Amniotic epithelial cell (primary cell): ENCODE measurements at places on chromosomes 2 and 18.

DNA sequence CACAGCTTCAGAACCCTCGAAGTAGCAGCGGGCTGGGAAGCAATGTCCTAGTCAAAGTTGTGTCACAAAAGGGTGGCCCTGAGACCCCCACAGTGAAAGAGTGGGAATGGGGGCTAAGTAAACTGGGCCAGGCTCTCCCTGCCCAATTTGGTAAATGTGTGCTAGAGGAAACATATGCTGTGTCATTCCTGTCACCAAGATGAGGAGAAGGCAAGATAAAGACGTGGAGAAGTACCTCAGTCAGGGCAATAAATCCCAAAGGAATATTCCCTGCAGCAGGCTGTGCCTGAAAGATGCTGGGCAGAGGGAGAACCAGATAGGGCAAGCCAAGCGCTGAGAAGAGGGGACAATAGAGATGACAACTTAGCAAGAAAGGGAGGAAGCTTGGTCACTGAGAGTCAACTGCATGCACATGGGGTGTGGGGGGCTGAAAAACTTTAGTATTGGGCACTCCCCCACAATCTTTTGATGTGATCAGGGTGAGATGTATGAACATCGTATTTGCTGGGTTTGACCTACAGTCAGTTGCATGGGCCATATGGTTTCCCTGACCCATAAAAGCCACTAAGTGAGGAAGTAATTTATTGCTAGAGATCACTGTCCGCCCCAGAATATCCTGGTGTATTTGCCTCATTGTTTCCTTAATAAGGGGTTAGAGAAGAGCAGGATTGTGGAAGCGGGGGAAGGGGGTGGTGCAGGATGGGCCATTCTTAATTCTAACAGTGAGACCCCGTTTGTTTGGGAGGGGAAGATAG, 49.9 kb upstream of the CXCR4 start:
- no peak for DNase-seq

GRCh38 chr2:104177179-104177578, 676.7 kb upstream of the POU3F3 start:
- DNase-seq: no peak

DNA sequence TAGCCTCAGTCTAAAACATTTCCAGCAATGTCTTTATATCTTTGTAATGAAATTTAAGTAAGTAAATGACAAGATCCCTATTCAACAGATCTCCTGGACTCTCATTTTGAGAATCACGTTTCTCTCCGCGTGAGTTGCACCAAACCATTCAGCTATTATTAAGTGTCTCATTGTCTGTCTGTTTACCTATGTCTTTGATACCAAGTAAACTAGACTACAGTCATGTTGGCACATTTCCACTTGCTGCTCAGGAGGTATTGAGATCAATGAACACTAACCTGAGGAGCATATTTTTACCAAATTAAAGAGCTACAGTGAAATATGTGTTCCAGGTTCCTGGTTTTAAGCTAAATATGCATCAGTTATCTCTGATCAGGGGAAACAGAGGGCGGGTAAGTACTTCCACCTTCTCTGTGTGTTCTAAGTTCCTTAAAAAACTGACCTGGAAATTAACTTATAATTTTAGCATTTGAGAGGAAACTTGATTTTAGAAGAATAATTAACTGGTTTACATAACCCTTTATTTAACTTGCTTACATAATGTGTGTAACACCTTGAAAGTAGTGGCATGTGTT, 125.8 kb downstream of the OSBPL6 start:
- no peak for DNase-seq

GRCh38 chr2:181407171-181407570, 50.0 kb upstream of the ITGA4 start:
- peak; percentile 20 for DNase-seq

DNA sequence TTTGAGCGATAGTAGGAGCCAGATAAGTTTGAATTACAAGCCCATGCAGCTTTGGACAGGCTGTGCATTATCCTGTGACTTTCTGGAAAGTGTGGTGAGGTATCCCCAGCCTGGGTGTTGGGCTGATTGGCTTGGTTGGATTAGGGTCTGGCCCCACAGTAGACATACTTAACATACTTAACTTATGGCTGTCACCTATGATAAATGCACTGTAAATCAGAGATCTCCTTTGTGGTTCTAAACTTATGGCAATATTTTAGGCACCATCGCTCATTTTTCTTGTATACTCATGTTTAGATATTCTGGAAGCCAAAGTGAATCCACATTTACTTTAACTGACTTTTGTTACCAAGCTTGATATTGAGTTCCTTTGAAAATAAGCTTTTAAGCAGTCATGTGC, 54.8 kb downstream of the SPTBN1 start:
- no peak for DNase-seq

GRCh38 chr2:7210712-7211111, 293.5 kb downstream of the RNF144A start:
- peak; percentile 9 for DNase-seq

GRCh38 chr2:30072250-30072842, 74.5 kb upstream of the YPEL5 start:
- peak; percentile 62 for DNase-seq

DNA sequence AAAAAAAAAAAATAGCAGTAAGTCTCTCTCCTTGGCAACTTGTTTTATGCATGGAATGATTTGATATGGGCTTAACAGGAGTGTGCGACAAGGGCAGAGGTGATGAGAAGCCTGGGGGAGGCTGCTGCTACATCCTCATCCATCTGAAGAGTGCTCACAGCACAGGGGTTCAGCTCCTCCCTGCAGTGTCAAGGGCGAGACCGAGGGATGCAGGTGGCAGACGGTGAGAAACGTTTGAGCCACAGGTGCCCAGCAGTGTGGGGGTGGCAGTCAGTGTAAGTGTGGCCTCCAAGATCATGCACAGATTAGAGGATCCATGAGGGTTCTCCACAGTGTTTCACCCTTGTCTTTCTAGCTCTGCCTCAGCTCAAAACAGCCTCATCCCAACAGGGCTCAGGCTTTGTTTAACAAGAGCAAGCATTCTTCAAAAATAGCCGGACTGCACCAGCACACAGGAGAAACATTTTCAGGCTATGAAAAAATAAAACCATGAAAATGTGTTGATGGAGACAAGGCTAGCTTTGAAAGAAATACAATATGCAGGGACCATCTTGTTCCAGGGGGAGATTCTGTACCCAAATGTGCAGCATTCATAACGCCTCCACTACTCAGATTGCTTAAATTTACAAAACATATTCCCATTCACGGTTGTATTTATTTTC, 324.5 kb upstream of the MYT1L start:
- no peak for DNase-seq

- peak; percentile 35 for DNase-seq
Observed at GRCh38 chr2:171615069-171615468, 72.2 kb upstream of the DYNC1I2 start.

DNA sequence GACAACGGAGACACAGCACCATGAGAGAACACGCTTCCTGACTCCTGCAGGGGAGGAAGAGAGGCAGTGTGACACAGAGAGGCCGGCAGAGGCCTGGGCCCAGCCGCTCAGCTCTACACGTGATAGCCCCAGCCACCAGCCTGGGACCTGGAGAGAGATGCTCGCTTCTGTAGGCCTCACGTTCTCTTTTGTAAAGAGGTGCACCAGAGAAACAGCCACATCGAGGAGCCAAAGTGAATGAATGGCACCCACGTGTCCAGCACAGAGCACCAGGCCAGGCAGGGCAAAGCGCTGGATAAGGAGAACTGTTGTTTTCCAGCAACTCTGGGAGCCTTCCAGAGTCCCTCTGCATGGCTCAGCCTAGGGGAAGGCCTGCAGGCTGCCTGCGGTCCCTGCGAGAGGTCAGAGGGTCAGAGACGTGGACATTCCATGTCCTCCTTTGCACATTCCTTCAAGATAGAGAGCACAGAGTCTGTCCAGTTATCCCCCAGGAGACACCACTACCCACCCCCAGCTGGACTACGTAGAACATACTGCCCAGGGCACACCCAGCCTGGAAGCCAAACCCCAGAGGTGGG, 14.2 kb downstream of the LIMS2 start:
- peak; percentile 63 for DNase-seq

DNA sequence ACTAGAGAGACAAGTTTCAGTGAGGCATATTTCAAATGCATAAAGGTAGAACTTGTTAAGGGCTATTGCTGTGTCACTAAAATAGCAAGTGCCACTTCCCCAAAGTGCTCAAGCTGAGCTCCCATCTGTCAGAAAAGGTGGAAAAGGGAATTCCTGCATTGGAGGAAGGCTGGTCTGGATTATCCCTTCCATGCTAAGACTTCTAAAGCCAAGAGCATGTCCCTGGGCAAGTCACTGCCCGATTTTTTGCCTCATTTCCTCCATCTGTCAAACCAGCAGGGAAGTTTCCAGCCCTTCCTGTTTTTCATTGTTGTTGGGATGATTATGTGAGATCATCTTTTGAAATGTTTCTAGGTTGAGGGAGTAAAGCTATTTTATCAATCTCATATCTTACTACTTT, 175.5 kb downstream of the SETBP1 start:
- DNase-seq: no peak

GRCh38 chr18:49024804-49025421, 74.1 kb upstream of the SMAD7 start:
- no peak for DNase-seq
